ENCODE measurements at places on chromosomes 13 and 19.

- DNase-seq = no peak
Observed at GRCh38 chr13:44989941-44990340, 603 bp downstream of the GPALPP1 start.

DNA sequence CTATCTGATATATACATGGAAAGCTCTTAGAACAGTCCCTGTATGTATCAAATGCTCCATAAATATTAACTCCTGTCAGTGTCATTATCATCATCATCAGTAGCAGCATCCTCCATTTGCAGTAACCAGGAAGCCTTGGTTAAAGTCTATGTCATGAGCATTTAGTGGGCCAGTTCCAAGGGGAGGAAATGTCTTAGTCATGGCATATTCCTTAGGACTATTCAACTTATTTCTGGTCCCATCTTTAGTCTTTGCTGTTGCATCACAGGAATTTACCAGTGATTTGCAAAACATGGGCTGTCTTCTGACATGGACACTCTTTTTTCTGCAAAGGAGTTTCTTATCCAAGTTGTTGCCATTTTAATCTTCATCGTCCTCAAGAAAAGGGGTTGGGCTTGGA lies 98.4 kb downstream of the WDFY2 start:
- no peak for DNase-seq

- DNase-seq = no peak
Observed at GRCh38 chr19:50368649-50369570, 3.5 kb upstream of the NAPSA start.

GRCh38 chr19:3357271-3357991 lies 9.0 kb upstream of the NFIC start:
- DNase-seq = no peak

DNA sequence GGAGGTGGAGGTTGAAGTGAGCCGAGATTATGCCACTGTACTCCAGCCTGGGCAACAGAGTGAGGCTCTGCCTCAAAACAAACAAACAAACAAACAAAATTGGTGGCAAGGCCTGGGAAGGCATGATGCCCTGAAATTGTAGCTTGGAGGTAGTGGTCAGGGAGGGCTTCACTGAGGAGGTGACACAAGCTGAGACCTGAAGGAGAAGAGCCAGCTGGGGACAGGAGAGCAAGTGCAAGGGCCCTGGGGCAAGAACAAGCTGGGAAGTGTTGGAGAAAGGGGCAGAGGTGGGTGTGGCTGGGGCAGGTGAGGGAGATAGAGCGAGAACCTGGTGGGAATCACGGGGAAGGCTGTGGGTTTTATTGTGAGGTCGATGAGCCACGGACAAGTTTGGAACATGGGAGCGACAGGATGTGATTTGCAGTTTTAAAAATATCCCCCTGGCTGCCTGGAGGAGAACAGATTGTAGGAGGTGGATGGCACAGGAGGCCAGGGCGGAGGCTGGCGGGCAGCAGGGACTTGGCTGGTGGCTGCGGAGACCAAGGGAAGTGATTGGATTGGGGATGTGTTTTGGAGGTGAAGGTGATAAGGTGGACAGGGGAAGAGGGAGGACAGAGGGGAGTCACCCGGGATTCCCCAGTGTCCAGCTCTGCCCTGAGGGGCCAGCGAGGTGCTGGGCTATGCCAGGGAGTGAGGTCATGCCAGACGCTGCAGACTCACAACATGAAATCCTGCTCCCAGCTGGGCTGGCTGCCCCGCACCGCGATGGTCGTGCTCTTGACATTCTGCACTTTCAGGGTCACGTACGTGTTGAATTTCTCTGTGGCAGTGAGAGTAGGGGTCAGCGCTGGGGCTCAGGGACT lies 14.0 kb downstream of the UNC13A start:
- no peak for DNase-seq
